ENCODE measurements at places on chromosomes 4 and X.

DNA sequence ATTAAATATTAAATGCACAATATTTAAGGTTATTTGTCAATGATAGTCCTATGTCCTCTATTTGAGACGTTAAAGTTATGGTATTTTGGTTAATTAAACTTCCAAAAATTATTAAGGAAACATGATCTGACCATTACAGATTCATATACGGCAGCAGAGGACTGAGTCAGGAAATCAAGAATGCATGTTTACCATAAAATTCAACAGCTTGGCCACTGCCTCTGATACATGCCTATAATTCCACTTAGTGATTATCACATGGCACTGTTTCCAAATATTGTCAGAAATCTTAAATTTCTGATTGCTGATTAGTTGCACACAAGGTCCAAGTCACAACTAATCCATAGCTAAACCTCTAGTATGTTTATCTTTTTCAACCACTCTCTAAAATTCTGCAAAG is 232.2 kb upstream of the UGT8 start:
- peak; percentile 39 for DNase-seq

GRCh38 chr4:156642161-156642560 is 329.4 kb downstream of the PDGFC start:
- DNase-seq, result peak; percentile 77

DNA sequence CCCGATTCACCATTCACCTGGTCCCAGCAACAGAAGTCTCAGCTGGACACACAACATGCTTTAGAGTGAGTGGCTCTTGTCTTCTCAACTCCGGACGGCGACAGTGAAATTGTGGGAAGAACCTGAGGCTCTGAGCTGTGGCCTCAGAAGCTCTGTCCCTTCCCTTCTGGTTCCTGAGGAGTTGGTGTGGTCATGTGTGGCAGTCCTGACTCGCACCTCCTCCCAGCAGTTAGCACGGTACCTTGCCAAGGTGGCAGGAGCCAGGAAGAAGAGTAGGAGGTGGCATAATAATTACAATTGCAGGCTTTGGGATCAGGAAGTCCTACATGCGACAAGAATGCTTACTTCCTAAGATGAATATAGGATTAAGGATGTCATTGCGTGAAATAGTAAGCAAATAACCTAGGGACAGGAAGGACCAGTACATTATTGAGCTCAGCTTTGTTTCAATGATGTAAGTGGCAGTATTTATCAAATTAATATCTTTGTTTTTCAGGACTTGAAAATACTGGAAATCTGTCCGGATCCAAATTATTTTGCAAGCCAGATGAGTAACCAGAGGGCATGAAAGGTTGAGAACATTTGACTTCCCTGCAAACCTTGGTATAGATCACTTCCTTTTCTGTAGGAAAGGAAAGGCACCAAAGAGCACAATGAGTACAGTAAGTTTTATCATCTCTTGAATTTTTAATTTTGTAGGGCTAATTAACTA is 21.1 kb downstream of the RNF4 start:
- DNase-seq, result no peak

DNA sequence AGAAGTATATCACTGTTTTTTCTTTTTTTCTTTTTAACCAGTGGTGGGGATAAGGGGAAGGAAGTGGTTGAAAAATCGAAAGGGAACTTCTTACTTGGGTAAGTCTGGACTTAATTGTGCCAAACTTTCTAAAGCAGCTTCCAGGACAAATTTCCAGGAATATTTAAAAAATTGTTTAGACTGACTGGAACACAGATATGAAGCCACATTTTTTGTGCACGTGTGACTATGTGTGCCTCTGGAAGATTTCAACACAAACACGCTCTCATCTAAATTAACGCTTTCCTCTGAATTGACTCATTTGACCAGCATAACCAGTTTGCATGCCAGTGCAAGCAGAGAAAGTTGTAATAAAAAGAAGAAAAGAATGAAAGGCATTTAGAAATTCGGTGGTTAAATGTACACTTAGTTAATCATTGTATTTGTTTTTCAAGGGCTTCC is 18.8 kb upstream of the YTHDC1 start:
- DNase-seq, result peak; percentile 86

- no peak for DNase-seq
Observed at GRCh38 chr4:152499344-152499743, 36.5 kb downstream of the FBXW7 start.

DNA sequence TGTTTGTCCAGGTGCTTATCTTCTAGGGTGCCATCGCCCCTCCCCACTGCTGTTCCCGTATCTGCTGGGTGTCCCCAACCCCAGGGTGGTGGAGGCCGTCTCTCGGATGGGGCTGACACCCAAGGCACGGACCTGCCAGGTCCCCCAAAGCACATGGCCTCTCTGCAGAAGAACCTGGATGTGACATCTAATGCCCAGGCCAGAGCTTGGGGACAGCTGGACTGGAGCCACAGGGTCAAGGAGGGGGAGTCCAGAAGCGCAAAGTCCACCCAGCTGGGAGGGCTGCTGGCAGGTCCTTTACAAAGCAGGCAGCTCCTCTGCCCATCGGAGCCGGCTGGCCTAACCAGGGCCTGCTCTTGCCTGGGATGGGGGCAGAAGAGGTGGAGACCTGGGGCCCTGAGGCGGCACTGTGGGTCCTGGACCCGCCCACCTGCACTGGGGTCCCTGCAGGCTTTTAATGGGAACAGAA is 751 bp upstream of the DOK7 start:
- DNase-seq, result no peak

DNA sequence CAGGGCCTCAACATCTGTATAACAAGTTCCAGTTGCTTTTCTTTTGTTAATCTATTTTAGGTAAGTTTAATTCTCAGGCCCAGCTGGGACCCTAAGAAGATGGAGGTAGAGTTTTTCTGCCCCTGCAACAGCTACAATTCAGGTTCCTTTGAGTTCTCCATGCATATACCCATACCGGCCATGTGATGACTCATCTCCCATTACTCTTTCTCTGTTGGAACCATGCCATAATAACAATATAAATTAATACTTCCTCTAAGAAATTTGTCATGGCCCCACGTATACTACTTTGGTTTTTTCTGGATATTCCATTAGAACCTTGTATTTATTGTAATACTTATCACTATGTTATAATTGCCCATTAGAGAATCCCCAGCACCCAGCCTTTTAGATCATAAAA is 1.3 kb upstream of the INTU start:
- DNase-seq, result peak; percentile 65

DNA sequence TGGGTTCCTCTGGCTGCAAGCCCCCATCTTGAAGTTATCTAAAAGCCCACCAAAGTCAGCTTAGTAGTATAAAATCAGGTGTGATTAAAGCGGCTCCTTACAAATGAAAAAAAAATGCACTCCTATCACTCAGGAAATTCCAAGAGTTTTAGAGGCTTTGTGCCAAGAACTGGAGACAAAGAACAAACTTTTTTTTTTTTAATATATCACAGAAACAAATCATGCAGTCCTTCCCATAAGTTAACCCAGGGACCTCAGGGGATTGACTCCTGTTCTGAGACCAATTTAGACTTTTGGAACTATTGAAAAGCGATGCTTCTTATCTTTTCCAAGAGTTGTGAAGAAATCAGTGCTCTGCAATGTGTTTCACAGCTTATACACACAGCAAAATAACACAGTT is 53.6 kb downstream of the HHIP start:
- peak; percentile 70 for DNase-seq

- no peak for DNase-seq
Observed at GRCh38 chrX:19627081-19627480, 111.8 kb upstream of the MAP3K15 start.

GRCh38 chr4:11151500-11151899 is 277.2 kb downstream of the HS3ST1 start:
- no peak for DNase-seq

DNA sequence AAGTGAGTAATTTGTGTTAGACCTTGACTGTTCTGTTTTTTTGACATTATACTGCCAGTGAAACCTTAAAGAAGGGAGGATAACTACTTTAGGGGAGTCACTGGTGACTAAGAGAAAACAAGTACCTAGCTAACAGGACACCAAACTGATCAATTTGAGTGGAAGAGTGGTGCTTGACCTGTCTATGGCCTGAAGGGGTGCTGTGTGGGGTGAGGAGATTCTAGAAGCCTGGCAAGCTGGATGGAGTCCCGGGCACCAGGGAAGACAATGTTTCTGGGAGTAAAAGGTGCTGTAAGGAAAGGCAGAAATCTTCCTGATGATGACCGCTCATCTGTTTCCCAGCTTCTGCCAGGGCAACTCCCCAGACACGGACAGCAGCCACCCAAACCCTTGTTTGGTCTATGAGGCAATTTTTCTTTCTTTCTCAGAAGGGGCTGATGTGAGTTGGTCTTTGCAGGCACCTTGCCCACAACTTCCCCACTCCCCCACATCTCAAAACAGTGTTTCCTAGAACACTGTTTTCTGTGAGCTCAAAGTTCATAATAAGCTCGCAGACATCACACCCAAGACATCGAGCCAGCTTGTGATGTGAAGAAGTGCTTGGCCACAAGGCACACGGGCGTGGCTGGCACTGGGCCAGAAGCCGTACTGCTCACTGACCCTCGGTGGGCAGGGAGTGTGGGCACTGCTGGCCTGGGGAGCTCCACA is 4.6 kb downstream of the TXK start:
- DNase-seq, result no peak
